Stimulated activated CD4-positive, alpha-beta T cell treated with anti-CD3 and anti-CD28 coated beads, Interleukin-15, amount 100 ng/mL, for 24 hours (primary cell): ENCODE measurements at places on chromosomes 1 and 21.
A peak's percentile ranks its signal among the peaks of the same experiment; 100 is the strongest.

DNA sequence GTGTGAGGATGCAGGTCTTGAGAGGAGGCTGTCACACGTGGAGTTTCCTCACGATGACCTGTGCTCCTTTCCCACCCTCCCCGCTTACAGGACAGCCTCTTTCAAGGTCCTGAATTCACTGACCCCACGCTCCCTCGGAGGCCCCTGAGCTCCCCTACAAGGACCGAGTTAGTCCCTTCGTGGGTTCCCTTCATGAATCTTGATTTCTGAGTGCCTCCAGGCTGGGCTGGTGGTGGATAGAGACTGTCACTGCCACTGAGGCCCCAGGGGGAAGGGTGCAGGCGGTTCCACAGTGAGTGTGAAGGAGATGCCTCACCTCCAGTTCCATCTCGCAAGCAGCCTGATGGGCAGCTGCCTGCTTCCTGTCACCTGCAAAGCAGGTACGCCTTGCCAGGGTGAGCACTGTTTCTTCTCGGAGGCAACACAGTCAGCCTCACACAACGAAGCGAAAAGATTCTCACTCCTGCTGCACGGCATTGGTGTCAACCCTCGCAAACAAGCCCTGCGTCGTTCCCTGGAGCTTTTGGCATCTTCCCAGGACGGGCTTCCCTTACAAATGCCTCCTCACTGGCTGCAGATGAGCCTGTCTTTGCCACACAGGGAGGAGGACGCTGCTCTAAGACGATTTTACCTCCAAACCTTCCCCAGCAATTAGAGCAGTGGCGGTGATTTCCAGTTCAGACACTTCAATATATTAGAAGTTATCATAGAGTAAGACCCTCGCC, 26.7 kb upstream of the PCP4 start:
- no peak for DNase-seq

GRCh38 chr1:34906756-34907155, 22.7 kb downstream of the DLGAP3 start:
- DNase-seq, result no peak

- no peak for DNase-seq
These were observed 2.6 kb upstream of the GUCA2B start for GRCh38 chr1:42150651-42151050.

GRCh38 chr1:207243442-207244408, 77.8 kb upstream of the CD55 start:
- no peak for DNase-seq

GRCh38 chr1:116945996-116946395, 36.3 kb downstream of the PTGFRN start:
- DNase-seq, result no peak

GRCh38 chr1:53929246-53929960, 16.1 kb downstream of the IFT25 start:
- no peak for DNase-seq

- no peak for DNase-seq
These were observed 12.8 kb upstream of the AADACL4 start for GRCh38 chr1:12630946-12631530.

DNA sequence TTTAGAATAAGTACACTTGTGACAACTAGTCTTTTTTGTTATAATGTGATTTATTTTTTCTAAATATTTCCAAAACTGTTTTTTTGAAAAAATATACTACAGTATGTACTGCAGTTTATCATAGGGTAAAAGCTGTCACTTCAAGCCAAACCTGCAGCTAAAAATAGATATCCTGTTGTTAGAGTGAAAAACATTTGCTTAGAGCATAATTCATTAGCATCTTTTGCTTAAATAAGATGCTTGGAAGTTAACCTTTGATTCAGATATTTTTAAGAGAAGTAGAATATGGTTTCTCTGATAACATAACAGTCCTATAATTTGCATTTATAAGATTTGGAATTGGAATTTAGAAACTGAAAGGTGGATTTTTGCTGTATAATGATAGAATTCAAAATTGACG, 21.5 kb downstream of the PRKACB start:
- DNase-seq, result no peak

GRCh38 chr1:153612111-153612754, 704 bp downstream of the S100A16 start:
- DNase-seq, result no peak

- DNase-seq, result no peak
These were observed 253.2 kb downstream of the NPHP4 start for GRCh38 chr1:5738911-5739462.

- DNase-seq, result no peak
These were observed 21.7 kb downstream of the LHX4 start for GRCh38 chr1:180251526-180252305.

GRCh38 chr1:195520757-195521156, 1087.5 kb downstream of the KCNT2 start:
- no peak for DNase-seq

DNA sequence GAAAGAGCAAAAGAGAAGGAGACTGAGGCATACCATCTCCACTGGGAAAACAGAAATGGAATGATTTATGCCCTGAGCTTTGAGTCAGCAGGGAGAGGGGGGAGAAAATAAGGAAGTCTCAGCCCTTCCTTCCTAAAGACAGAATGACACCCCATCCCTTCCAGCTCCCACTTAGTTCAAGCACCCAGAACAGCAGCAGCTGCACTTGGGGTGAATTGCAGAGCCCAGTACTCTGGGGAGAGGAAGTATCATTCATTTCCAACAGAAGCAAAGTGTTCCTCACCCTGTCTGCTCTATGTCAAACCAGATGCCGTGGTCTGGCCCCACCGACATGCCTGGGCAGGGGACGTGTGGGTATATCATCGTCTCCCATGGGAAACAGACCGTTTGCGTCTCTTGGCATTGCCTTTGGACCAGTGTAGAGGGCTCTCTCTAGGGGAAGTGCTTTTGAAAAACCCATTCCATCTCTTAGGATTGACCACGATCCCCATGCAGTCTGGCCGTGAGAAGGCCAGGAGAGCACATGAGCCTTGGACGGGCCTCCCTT, 1.1 kb upstream of the KCNJ15 start:
- DNase-seq, result no peak

DNA sequence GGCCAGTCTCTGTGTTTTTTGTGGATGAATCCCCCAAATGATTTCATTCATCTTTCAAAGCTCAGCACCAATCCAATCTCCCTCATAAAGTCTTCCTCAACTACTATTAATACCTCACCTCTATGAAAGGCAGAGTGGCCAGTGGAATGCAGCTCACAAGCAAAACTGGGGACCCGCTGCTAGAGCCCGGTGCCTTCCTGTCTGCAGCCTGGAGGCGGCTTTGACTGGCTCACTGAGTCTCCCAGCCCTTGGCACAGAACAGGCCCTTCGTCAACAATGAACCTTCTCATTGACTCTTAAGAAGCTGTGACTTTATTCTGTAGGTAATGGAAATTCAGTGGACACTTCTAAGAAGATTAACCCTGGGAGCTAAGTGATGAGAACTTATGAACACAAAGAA, 86.8 kb upstream of the RAB4A start:
- no peak for DNase-seq

DNA sequence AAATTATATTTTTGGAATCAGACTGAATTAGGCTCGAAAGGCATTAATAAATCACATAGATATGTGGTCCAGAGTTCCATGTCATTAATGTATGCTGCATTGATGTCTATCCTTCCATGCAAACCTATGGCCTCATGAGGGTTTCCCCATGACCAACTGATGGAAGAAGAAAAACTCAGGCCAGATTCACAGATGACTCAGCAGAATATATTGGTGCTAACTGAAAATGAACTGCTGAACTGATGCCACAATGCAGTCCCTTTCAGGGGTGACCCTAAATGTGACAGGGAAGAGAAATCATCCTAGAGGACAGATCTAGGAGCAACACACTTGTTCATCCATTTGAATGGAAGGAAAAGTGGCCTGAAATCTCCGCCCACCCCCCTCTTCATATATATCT, 110.5 kb upstream of the KCND3 start:
- no peak for DNase-seq

- DNase-seq, result no peak
These were observed 13.3 kb downstream of the NADK start for GRCh38 chr1:1764876-1765470.

DNA sequence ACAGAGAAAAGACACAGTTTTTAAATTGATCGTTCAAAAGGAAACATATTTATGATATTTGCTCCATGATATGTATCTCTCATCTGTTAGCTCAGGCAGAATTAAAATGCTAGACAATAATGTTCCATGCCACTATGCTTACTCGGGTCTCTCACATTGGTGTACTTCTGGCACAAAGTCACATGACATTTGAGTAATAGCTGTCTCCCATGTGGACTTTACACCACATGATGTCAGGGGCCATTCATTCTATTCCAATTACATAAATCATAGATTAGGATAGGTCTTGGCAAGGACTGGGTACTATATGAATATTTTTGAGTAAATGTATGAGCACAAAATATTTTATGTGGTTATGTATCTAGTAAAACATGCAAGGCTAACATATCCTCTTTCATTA, 648.4 kb downstream of the PLA2G4A start:
- no peak for DNase-seq

GRCh38 chr1:31755850-31756492, 8.2 kb downstream of the ADGRB2 start:
- DNase-seq, result no peak

GRCh38 chr1:67571406-67571805, 113.6 kb upstream of the GADD45A start:
- no peak for DNase-seq

GRCh38 chr1:155529109-155529508, 33.5 kb downstream of the ASH1L start:
- DNase-seq, result no peak

DNA sequence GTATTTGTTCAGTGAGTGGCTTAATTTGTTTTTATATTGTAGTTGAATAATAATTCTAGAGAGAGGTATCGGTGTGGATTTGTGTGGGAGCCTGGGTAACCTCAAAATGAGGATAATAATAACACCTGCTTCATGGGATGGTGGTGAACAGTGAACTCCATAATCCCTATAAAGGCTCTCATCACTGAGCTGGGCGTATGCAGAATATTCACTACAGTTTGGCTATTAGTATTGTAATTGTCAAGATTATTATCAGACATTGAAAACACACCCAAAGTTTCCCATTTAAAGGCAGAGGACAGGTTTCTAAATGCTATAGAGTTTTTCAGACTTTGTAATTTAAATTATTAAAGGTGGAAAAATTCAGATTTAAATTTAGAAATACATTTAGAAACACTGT, 7.0 kb upstream of the LAMC2 start:
- DNase-seq, result no peak

DNA sequence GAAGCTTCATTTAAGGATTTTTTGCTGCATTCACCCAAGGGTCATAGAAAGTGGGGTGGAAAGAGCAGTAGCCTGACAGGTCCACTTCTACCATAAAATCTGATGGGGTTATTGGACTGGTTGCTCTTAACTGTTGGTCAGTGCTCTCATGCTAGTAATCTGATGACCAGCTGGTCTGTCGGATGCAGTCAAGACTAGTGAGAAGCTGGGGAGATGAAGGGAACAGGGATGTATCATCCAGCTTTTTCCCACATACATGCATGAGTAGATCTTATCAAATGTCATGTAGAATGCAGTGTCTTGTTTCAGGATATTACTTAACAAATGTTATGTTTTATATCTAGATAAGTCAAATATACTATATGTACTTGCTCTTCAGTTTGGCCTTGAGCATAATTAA, 11.1 kb downstream of the ATP1B1 start:
- no peak for DNase-seq

- DNase-seq, result peak; percentile 73
These were observed 37.0 kb downstream of the MIA3 start for GRCh38 chr1:222654849-222655248.

DNA sequence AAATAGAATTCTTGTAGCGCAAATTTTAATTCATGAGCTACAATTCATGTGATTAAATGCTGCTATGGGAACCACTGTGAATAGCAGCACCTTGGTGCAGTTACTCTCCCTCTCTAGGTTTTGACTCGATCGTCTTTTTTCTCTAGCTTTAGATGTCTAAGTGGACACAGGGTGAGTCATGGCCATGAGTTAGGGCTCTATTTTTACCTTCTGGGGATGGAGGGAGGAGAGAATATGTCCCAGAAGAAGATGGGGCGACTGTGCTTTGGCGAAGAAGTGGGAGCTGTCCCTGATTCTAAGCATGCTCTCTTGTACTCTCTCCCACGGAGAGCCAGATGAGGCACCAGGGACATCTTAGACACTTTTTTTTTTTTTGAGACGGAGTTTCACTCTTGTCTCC, 1.6 kb upstream of the OR2B11 start:
- DNase-seq, result no peak

DNA sequence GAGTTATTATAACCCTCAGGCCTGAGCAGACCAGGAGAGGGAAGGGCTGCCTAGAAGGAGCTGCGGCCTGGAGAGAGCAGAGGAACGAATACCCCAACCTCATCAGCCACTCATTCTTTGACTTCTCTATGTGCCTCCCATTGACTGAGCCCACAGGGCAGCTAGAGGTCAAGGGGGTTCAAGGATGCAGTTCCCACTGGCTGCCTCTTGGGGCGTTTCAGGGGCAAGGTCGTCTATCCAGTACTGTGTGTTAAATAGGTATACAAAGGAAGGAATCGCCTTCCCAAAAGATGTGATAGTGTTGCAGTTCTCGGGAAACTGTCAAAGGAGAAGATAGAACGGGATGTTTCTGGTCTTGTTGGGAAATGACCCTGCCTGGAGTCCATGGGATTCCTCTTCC, 250.6 kb downstream of the PRDM2 start:
- DNase-seq, result peak; percentile 11

DNA sequence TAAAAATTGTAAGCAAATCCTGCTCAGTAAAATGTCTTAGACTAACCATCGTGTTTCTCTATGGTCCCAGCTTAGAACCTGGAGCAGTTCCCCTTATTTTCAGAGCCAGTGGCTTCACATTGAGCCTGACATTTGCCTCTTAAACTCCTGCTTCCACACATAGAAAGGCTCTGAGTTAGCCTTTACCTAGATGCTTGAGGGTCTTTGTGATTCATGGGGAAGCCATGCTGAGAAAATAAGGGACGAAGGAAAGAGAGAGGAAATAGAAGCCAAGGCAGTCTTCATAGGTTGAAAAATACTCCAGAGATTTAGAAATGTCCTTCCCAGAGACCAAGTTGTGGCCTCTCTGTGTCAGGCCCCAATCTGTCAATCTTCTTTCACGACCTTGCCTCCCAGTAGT, 16.1 kb upstream of the RBBP5 start:
- DNase-seq, result no peak

GRCh38 chr1:100924991-100925390, 29.1 kb downstream of the SLC30A7 start:
- no peak for DNase-seq

GRCh38 chr1:37616330-37616729, 18.4 kb downstream of the RSPO1 start:
- no peak for DNase-seq

- no peak for DNase-seq
These were observed 1198.9 kb downstream of the PLA2G4A start for GRCh38 chr1:188027613-188028012.

DNA sequence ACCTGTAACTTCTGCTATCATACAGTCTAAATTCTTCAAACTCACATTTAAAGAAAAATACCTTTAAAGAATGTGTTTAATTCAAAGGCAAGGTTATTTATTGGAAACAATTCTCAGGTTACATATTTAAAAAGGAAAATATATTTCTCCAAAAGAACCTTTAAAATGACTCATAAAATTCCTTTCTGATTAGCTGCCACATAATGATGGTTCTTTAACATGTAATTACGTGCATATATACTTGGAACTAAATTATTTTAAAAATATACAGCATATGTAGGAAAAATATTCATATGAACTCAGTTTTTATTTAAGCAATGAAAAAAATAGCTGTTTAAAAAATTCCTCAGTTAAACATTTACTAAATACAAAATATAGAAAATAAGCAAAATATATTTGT, 173.6 kb downstream of the COP1 start:
- DNase-seq, result no peak

- DNase-seq, result no peak
These were observed 48.6 kb upstream of the TMEM125 start for GRCh38 chr1:43220905-43221778.
